ENCODE measurements at places on chromosomes 7 and 10.

- DNase-seq: no peak
Measured at GRCh38 chr7:107582875-107583274, 2.8 kb downstream of the BCAP29 start.

GRCh38 chr7:119436882-119437281, 836.1 kb upstream of the KCND2 start:
- DNase-seq: no peak

- no peak for DNase-seq
Measured at GRCh38 chr10:3239920-3240894, 67.6 kb upstream of the PITRM1 start.

- DNase-seq: no peak
Measured at GRCh38 chr7:138918756-138919155, 62.4 kb downstream of the KIAA1549 start.

DNA sequence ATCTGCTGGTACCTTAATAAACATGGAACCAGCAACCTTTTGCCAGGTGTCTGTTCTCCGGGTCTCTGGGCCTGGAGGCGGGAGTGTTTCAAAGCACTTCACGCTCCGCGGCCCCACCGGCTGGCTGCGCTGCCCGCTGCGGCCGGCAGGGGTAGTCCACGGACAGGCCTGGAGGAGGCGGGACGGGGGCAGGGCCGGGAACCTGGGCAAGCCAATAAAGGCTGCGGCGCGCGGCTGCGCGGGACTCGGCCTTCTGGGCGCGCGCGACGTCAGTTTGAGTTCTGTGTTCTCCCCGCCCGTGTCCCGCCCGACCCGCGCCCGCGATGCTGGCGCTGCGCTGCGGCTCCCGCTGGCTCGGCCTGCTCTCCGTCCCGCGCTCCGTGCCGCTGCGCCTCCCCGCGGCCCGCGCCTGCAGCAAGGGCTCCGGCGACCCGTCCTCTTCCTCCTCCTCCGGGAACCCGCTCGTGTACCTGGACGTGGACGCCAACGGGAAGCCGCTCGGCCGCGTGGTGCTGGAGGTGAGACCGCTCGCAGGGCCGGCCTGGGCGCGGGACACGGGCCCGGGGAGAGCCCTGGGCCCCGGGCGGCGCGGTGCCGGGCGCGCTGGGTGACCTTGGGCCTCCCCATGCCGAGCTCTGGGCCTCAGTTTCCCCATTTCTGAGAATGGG, at the start of gene PPIF:
Gene PPIF, plus strand, starts transcription at position 244 of the 668 bp plus-strand sequence. Its CDS starts 80 bp downstream, at position 324.
- peak; percentile 98 for DNase-seq

Measured in left ventricle myocardium superior (tissue), 1 donor.